Vagina (tissue), 2 donors: ENCODE measurements at places on chromosomes 6 and 20.
A peak's percentile ranks its signal among the peaks of the same experiment; 100 is the strongest.

DNA sequence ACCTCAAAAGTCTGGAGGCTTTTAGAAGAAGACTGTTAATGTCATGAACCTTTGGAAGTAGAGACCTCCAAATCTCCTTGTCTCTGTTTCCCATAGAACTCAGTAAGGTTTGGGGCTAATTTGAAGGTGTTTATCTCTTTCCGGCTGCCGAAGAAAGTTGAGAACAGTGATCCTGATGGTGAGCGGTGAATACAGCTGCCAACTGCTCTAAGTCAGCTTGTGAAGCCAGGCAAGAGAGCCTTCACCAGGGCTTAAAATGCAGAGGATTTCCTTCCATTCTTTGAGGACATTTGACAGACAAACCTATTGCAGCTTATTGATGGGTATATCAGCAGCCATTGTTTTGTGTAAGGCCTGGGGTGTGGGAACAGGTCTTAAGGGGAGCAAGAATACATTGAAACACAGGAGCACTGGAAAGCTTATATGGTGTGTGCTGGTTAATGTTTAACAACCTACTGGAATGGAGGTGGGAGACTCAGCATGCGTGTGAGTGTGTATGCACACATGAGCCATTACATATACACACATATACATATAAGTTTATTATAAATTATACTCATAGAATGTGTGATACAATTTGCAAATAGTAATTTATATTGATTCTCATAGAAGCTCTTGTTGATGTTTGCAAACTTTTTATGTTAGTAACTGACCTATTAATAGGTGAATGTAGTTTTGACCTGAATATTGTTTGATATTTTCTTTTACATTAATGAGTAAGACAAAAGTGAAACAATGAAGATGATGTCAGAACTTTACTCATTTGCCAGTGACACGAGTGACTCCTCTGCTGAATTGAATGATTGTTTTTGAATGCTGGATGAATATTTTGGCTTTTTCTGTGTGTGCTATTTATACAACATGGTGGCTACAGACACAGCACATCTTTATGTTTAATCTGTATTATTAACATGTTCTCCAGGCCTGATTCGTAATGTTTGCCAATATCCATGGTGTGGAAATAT is 18.1 kb downstream of the PLEKHG1 start:
- DNase-seq: no peak

- no peak for DNase-seq
These were observed 328 bp downstream of the RRBP1 start for GRCh38 chr20:17681726-17682102.

- no peak for DNase-seq
These were observed 259.9 kb downstream of the ADGRG6 start for GRCh38 chr6:142561511-142562265.

GRCh38 chr6:23243854-23244253 is 674.5 kb downstream of the HDGFL1 start:
- no peak for DNase-seq

GRCh38 chr6:43609402-43609801 is 19.7 kb downstream of the GTPBP2 start:
- no peak for DNase-seq

GRCh38 chr6:32837651-32838113 is 857 bp downstream of the TAP2 start:
- DNase-seq: no peak

DNA sequence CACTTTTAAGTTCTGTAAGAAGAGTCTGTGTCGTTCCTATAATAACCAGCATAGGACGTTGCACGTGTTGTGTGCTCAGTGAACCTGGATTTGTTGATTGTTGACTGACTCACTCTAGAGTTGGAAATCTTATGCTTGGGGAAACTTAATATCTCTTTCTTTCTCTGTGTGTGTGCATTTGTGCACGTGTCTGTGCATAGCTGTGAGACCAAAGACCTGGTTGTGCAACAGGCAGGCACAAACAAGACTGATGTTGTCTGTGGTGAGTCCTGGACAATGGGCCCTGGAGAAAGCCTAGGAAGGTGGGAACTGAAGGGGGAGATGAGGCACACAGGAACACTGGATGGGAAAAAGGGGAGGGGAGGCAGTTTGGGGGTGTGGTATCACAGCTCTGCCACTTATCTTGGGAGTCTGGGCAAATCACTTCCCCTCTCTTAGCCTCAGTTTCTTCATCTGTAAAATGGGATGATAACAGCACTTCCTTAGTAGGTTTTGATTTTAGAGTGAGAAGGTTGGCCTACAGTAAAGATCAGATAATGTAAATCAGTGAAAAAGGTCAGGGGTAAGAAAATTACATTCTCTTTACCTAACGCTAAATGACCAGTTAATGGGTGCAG is 8.4 kb downstream of the CD40 start:
- DNase-seq: no peak

DNA sequence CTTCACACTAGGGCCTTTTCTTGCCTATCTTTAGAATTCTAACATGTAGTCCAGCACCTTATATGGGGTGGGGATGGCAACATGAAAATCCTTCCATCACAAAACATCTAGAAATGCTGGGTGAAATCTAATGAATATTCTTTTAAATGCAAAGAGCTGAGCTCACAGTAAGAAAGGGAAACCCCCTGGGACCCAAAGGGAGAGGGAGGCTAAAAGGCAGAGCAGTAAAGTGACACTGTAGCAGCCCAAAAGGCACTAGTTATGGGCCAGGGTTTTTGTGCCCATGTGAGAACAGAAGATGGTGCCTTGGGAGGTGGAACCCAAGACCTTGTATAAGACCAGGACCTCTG is 66.7 kb downstream of the TRAM2 start:
- DNase-seq: no peak

DNA sequence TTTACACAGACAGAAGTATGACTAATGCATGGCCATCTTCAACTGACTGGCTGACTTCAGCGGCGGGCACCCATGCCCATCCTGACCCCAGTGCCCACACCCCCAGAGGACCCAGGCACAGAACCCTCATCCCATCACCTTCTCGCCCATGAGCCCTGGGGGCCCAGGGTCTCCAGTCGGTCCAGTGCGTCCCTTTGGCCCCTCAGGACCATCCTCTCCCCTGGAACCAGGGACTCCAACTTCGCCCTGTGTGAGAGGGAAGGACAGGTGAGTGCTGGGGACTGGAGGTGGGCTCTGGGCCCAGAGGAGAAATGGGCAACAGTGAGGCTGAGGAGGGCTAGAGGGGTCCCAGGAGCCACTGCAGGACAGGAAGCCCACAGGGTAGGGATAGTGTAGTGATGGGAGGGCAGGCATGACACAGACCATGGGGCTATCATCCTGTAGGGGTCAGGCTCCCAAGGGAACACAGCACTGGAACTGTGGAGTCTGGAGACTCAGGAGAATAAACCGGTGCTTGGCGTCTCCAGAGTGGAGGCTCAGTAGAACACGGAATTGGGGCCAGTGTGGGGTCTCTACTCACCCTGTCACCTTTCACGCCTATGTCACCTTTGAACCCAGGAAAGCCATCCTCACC is 16.7 kb downstream of the COL11A2 start:
- no peak for DNase-seq

- DNase-seq: no peak
These were observed 511.2 kb upstream of the JARID2 start for GRCh38 chr6:14734416-14735340.

- no peak for DNase-seq
These were observed 23.7 kb downstream of the TRAF3IP2 start for GRCh38 chr6:111581957-111582356.

DNA sequence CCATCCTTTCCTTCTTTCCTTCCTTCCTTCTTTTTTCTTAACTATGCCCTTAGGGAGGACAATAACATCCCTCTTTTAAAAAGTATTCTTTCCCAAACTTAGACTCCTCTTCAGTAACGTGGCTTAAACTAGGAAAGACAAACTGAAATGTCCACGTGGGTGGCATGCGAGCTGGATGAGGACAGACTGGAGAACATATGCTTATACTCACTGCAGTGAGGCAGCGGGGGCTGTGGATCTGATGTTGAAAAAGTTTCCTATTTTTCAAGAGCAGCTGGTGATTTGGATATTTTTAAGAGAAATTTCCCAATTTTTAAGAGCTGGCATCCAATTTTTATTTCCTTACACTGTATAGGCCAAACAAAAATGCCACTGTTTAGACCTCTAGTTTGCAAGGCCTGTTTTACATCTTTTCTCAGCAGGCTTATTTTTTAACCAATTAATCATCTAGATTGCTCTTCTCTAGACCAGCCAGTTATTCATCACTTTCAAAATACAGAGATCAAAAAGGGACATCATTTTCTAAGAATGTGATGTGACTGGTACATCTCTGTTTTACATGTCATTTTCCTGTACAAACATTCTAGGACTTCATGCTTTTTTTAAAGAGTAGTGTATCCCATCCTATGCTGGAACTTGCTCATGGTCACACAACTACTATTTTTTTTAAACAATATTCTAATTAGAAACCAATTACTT is 226.5 kb downstream of the BTBD9 start:
- DNase-seq: no peak

GRCh38 chr6:66735106-66735890 is 1028.3 kb upstream of the EYS start:
- DNase-seq: no peak

DNA sequence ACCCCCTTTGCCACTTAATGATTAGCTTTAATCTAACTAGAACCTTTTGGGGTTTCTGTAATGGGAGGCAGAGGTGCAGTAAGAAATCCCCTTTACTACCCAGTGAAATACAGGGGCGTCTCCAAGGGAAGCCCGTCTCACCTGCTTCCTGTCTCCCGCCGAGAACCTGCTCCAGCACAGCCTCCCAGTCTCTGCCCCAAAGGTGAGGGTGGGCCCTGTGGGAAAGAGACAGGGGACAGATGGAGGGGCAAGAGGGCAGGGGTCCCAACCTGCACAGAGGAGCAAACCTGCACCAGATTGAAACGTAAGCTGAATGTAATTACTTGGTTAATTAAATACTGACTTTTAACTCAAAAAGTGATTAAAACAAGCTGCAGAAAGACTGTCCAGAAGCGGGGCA is 474.2 kb upstream of the SULF2 start:
- no peak for DNase-seq

GRCh38 chr20:18909254-18909653 is 95.7 kb downstream of the SCP2D1 start:
- DNase-seq: no peak

GRCh38 chr20:17619351-17620093 is 49.6 kb downstream of the DSTN start:
- DNase-seq: peak; percentile 86

- no peak for DNase-seq
These were observed 3.0 kb downstream of the KCNG1 start for GRCh38 chr20:51019656-51020592.

DNA sequence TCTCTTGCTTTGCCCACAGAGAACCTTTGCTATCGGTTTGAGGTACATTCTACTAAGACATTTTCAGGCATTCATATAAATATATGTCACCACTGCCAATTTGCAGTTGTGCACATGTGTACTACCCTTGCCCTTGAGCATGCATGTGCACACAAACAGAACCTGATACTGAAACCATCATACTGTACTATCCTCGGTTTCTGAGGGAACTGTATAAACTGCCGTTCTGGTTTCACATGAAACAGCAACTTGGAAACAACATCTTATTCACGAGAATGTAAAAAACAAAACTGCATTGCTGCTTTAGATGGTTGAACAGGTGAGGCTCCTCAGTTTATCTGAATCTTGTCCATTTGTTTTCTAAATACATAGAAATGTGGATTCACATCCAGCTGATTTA is 151.2 kb upstream of the TMEM170B start:
- no peak for DNase-seq

- no peak for DNase-seq
These were observed 18.7 kb downstream of the ARFGEF2 start for GRCh38 chr20:48940170-48940569.

DNA sequence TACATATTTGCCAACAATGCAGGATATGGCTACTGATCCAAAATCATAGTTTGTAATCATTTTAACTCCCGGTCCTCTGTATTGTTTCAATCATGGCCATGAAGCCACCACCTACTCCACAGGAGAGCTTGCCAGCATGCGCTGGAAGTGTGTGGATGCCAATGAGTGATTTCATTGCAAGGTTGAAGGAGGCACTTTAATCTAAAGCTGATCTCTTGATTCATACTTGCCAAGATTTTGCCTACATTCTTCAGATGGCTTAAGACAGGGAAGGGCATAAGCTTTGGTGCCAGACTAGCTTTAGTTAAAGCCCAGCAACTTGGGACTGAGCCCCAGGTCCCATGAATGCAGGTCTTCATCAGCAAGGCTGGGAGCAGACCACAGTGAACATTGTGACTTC is 58.8 kb downstream of the TPD52L1 start:
- no peak for DNase-seq

DNA sequence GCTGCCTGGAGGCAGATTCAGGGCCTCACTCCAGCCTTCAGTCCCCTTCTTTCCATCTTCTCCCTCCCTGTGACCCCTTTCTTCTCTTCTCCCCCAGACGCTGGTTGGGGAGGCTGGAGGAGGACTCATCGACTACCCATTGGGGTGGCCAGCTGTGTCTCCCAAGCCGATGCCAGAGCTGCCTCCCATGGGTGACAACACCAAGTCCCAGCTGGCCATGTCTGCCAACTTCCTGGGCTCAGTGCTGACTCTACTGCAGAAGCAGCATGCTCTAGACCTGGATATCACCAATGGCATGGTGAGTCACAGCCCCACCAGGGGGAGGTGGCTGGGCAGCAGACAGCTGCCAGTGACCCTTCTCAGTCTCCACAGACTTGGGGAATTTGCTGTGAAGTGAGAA is 12.9 kb downstream of the BPIFB4 start:
- no peak for DNase-seq

- DNase-seq: no peak
These were observed 24.4 kb downstream of the HCRTR2 start for GRCh38 chr6:55198715-55199114.

DNA sequence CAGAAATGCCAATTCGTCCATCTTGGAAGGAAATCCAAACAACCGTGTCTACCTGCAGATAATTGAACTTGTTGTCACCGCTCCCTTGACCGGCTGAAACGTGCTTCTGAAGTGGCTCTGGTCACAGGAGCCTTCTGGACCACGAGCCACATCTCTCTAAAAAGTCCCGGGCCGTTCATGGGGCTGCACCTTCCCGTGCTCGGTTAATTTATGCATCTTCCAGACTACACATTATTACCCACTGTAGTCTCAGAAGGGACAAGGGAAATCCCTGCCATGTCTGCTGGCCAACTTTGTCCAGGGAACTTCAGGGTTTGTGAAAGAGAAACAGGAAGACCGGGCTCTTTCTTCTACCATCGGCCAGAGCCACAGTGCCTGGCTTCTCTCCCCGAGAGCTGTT is 63.4 kb upstream of the MPC1 start:
- no peak for DNase-seq

- DNase-seq: no peak
These were observed 36.7 kb downstream of the CYP24A1 start for GRCh38 chr20:54137115-54137514.

GRCh38 chr6:117483645-117484016 is 1.2 kb downstream of the DCBLD1 start:
- no peak for DNase-seq

- no peak for DNase-seq
These were observed 470.5 kb upstream of the JAG1 start for GRCh38 chr20:11144114-11144950.
